ENCODE measurements at places on chromosomes 6 and 20.

DNA sequence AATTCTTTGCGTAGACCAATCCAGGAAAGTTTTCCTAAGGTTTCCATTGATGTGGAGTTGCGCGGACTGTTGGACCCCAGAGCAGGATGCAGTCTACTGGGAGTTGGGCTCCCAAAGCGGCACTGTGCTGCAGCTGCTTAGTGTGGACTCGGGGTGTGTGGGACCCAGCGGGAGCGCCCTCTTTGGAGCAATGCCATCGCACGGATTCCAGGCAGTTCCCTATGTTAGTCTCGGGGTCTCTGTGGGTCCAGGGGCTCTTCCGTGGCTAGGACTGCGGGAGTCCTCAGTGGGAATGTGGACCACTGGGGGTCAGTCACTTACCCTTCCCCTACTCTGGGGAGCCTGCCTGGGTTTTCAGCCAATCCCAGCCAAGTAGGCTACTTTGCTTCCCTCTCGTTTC is 151.7 kb upstream of the OLIG3 start:
- DNase-seq, result no peak

DNA sequence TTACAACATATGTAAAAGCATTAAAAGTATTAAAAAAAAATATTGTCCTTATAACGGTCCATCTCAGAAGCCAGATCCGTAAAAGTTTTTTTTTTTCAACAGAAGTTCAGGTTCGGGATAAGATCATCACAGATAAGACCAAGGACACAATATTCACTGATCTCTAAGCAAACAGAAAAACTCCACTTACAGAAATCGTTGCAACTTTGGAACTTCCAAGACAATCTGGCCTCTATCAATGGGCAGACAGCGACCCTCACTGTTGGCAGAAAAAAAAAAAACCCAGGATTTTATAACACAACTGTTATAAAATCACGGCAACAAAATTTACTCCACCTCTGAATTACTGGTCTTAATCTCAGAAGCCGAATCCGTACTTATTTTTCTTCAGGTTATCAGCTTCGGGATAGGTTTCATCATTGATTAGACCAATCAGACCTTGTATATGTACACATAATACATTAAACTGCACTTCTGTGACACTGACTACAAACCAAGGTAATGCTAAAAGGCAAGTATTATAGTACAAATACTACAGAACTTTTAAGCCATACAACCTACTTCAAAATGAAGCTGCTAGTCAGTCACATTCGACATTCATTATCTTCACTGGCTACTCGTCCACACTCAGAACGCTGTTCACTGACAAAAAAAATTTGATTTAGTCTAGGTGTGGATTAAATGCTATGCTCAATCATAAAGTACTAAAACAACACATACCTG is 34.7 kb upstream of the SYNCRIP start:
- no peak for DNase-seq

DNA sequence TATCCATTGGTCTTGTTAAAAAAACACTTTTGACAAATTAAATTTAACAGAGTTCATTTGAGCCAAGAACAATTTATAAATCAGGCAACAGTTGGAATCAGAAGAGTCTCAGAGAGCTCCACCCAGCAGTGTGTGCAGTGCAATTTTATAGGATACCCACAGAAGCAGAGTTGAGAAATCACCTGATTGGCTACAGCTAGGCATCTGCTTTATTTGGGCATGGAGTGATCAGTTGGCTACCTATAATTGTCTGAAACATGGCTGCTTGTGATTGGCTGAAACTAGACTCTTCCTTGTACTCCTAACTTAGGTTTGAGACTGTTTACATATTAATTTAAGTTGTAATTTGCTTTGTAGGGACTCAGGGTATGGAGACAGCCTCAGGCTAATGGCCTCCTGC is 12.0 kb downstream of the PGK2 start:
- DNase-seq, result no peak

DNA sequence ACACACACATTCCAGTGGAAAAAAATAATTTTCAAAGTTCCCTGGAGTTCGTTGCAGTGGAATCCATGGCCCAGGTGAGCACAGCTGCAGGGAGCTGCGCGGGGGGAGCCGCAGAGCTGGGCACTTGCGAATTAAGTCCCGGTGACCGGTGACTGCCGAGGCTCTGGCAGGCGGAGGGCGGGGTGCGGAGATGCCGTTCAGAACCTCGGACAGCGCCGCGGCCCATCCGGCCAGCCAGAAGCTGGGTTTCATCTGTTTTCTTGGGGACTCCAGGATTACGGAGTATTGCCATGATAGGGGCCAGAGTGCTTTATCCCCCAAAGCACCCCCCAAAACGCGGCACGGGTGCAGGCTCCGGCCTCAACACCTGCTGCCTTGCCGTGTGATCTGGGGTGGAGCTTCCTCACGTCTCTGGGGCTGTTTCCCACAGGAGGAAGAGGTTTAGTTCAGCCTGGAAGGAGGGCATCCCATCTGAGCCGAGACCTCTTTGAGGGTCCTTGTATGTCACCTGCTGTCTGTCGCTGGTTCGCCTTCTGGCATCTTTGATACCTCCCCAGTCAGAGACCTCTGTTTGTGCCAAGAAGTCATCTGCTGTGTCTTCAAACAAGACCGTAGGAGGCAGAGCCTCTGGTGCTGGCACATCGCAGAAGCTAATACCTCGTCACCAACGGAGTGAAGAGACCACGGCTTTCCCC is 99.4 kb downstream of the YTHDF1 start:
- no peak for DNase-seq

DNA sequence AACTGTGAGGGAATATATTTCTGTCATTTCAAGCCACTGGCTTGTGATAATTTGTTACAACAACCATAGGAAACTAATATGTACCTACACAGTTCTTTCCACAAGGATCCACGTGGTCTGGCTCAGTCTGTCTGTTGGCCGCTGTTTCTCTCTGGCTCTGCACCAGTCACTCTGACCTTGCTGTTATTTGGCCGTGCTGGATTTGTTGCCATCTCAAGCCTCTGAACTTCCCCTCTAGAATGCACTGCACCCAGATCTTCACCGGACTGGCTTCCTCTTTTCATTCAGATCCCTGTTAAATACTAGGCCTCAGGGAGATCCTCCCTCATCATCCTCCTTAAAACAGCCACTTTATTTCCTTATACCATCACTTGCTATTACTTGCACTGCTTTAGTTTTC is 446.8 kb downstream of the TFAP2B start:
- no peak for DNase-seq

- DNase-seq, result no peak
Measured at GRCh38 chr20:13821876-13822275, 37.0 kb downstream of the NDUFAF5 start.

- DNase-seq, result no peak
Measured at GRCh38 chr20:52493171-52493721, 301.7 kb upstream of the ZFP64 start.

- DNase-seq, result no peak
Measured at GRCh38 chr6:142822842-142823241, 122.1 kb downstream of the HIVEP2 start.

- DNase-seq, result no peak
Measured at GRCh38 chr20:1494436-1494835, 3.2 kb upstream of the SIRPB2 start.

- DNase-seq, result no peak
Measured at GRCh38 chr6:15623276-15624116, 39.3 kb downstream of the DTNBP1 start.

DNA sequence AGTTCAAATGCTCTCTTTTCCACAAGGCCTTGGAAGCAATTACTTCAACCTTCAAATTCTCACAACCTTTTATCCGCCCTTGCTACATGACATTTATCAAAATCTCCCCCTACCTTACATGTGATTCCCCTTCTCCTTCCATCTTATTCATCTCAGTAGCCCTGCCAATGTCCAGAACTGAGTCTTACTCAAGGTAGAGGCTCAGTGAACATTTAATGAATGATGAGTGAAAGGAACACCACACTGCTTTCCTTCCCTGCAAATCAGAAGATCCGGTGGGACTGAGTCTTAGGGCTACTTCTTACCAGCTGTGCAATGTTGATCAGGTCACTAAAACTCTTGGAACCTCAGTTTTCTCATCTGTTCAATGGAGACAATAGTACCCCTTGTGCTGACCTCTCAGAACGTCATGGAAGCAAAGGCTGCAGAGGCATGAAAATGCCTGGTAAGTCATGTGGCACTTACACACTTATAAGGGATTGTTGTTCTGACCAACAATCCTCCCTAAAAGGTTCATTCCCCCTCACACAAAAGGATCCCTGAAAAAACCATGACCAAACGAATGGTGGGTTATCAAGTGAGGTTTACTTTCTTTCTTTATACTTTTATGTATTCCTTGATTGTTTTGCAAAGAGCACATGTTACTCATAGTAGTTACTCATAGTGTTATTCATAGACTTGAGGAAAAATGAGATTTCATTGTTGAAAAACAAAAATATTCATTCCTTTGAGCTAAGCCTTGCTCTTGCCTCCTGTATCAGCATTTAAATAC is 6.5 kb downstream of the MDGA1 start:
- DNase-seq, result no peak

- DNase-seq, result no peak
Measured at GRCh38 chr6:3284436-3284876, 25.7 kb downstream of the PSMG4 start.

DNA sequence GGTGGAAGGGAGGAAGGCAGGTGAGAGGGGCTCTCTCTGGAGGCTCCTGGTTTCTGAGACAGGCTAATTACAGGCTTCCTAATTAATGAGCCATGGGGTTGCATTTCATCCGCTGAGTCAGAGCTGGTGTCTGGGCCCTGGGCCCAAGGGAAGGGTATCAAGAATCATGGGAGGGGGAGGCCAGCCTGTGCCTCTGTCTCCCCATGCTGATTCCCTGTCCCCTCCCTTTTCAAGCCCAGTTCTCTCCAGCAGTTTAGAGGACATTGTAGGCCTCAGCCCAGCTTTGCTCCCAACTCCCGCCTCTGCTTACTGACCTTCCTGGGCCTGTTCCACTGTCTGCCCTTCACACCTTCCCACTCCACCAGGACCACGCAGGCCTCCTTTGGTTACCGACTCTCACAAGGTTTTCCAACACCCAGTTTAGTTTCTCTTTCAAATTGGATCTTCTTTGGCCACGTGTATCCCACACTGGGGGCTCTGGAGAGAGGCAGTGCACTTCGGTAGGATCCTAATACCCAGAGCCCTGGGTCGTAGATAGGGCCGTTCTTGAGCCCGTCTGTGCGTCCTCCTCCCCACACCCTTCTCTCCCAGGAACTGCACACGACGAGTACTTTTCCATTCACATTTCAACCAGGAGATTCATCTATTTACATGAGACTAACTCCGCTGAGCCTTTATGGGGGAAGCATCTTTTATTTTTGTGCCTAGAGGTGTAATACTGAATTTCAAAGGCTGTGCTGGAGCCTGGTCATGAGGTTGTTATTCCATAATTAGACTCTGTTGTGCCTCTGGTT is 18.2 kb upstream of the AVP start:
- no peak for DNase-seq

DNA sequence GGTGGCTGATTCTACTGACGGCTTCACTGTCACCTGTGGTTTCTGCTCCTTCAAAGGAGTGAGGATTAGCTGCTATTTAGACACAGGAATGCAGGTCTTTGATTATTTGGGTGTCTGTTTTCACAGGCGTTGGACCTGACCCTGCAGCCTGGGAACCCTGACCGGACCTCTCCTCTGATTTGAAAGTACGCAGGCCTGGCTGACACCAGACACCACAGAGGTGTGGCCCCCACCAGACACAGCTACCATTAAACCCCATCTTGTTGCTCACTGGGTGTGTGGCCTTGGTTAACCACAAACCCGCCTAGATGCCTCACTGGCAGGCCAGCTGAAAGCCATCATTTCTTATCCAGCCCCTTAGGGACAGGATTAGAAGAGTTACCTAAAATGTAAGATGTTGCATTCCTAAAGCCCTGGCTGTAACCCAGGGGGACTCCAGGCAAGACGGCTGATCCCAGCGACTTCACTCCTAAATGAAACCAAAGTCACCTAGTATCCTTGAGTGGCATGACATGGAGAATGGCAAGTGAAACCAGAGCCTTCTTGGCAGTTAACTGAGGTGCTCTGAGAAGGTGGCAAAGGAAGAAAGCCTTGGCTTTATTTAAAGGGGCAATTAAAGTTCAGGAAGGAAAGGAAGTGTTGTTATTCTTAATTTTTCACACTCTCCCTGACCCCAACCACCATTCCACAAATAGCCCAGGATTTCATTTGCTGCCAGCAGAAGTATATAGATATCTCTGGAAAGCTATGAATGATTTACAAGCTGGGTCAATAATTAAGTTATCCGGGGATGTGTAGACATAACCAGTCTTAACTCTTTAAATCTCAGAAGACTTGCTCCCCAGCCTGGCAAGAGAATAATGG is 169.9 kb downstream of the QRSL1 start:
- no peak for DNase-seq

GRCh38 chr6:143064271-143064670 is 3.6 kb downstream of the AIG1 start:
- no peak for DNase-seq

GRCh38 chr6:33901822-33902456 is 98.1 kb upstream of the MLN start:
- DNase-seq, result no peak

GRCh38 chr6:21732731-21733130 is 139.2 kb downstream of the SOX4 start:
- DNase-seq, result no peak

GRCh38 chr6:145139140-145139850 is 596.0 kb downstream of the EPM2A start:
- DNase-seq, result no peak

DNA sequence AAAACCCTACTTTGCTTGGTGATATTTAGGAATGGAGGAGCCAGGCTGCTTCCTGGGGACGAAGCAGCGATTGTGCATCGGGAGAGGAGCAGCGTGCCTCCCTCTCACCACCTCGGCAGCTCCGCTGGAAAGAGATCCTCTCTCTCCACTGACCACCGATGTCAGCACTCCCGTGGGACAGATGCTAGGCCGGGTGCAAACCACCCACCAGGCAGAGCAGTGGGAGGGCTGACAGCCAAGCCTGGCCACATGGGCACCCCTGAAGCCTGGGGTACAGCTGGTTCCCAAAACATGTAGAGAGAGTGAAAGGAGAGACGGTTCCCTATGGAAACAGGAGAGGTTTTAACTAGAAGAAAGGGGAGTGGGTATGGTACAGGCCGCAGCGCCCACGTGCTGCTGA is 220.0 kb downstream of the ANKRD60 start:
- DNase-seq, result no peak

DNA sequence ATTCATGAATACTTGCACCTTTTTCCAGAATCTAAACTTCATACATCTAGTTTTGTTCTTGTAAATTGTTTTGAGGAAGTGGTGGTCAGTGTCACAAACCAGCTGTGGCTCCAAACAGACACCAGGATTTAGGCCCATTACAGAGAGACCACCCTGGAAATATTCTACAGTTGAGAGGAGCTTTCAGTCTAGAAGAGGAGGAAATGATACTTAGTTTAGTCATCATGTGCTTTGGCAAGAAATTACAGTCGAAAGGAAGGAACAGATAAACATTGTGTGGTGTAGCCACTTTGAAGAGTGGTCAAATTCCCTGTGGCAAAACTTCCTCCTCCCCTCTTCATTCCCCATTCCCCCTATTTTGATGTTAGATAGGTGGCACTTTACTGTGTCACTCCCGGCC is 15.7 kb downstream of the DCBLD1 start:
- DNase-seq, result no peak

DNA sequence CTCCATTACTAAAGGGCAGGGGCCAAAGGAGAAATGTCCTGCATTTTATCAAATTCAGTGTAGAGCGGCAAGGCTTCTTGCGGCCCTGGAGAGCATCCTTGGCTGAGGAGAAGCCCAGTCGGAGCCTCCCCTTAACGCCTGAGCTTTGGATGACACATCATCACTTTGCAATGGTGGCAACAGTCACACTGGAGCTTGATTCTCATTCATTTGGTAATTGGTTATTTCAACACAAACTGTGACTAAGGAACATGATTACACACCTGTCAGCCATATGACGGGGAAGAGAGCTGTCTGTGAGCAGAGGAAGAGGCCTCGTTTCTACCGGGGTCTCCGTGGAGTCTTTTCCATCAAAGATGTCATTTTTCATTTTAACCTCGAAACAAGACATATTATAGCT is 81.4 kb downstream of the SOBP start:
- DNase-seq, result no peak
